ENCODE measurements at places on chromosomes 2 and 18. TPM values are rescaled to one million over a fixed set of nuclear protein-coding genes. Genes with fewer than 3 reads are reported as not detected.

The C18orf63 gene
- not detected for polyA plus RNA-seq

The SPC25 gene
- not detected for polyA plus RNA-seq

DNA sequence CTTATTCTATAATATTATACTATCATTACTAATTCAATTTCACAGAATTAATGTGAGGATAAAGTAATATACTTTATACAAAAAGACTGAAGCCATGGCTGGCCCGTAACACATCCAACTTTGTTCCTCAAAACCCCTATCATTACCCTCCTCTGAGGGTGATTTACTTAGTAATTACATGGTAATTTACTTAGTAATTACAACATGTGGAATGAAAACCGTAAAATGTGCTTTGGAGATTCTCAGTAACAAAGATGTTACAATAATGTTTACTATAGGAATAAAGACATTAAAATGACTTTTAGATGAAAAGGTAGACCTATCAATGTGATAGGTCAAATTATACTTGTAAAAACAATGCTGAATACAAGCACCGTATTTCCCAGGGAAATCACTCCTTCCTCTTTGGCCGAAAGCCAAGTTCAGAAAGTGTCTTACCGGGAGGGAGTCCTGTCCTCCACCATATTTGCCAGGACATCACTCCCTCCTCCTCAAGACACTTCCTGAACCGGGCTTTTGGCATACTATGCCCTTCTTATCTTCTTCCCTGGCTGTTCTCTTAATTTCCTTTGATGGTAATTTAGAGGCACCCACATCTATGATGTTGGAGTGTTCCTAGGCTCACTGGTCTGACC, 1047.8 kb downstream of the SOCS6 start:
- DNase-seq: no peak

DNA sequence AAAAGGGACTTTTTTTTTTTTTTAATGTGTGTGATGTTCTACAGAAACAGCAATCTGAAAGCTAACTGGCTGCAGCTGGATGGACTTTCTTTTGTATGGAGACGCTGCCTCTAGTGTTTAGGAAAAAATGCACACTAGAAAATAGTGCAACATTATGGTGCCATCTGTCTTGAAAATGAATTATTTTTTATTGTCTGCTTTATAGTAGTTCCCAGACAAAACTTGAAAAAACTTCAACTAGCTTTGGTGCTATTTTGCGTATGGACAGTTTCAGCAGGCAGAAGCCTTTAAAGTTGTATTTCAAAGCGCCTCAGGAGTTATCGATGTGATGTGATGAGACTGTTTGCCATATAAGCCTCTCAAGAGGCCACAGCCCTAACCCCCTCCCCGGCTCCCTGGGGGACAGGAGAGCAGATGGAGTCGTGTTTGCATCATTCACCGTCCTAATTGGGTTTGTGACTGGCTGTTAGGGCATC, 86.9 kb downstream of the LTBP1 start:
- no peak for DNase-seq

DNA sequence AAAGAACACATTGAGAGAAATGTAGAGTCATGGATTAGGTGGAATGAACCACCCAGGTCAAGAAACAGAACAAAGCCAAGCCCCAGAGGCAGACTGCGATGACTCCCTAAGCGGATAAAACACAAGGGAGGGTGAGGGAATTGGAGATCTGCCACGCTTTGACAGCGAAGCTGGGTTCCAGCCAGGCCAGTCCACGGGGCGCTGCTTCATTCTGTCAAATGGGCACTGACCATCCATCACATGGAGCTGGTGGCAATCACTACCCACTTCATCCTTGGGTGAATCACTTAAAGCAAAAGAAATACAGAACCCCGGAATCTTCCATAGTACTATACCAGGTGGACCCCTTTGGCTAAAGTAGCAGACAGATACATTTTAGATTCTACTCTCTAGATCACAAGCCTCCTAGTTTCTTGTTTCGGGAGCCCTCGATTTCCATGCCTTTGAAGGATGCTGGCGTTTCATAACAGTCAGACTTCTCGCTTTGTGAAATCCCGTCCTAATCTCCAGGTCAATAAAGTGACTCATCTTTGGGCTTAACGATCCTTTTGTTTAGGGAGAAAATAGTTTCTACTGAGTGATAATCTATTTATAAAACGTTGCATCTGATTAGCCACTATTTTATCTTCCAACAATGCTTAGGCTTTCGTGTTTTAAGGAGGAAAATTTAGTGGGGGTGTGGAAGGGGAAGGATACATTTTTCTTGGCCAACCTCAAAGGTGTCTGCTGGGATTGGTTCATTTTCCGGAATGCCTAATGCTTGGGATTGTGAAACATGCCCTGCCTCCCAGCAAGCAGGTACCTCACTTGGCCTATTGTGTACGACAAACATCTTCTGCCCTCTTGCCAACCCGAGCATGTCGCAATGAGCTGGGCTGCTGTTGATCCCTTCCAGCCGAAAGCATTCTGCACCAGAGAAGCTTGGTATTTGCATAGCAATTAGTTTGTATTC, 44.1 kb upstream of the HDAC4 start:
- DNase-seq: no peak

- no peak for DNase-seq
Observed at GRCh38 chr2:161557538-161557937, 66.7 kb upstream of the SLC4A10 start.

GRCh38 chr2:24123922-24124580, 782 bp downstream of the FAM228B start:
- no peak for DNase-seq

DNA sequence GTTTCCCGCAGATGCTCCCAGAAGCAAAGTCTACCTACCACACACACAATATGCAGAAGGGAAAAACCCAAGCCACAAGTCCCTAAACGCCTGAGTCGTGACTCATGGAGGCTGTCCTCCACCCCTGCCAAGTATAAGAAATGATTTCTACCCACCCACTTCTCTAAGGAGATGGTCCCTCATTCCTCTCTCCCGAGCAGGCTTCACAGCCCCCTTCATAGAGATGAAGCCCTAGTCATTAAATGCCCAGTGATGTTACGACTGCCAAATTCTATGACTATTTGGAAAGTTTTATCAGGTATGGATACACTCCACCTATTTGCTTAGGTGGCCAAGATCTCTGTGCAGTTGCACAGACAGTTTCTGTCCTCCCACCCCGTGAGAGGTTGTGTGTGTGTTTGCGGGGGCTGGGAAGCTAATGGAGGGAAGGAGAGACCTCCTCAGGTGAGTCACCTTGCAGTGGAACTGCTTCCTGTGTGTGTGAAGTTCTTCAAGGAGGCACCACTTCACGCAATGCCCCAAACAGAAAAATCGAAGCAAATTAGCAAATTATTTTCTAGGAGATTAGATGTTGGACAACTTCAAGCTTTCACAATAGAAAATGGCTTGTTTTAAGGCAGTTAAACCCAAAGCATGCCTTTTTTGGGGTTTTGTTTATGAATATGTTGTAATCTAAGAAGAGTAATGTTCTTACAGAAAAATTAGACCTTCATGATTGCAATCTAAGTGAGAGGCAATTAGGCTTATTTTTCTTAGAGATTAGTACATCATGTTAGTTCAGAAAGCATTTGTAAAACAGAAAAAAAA, 175.2 kb downstream of the TGIF1 start:
- no peak for DNase-seq

DNA sequence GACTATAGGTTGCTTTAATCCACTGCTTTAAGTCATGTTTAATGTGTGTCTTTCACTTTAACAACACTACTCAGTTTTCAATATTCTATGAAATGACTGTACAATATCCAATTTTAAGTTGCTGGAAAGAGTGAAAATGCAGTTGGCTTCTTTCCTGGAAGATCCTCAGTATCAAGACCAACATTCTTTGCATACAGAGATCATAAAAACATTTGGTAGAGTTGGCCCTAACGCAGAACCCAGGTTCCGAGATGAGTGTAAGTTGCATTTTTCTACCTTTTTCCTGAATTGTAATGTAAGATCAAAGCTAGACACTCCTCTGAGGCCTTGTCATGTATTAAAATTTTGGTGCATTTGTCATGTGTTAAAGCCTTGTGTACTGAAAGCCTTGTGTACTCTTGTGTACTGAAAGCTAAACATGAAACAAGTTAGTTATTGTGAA, 42.9 kb upstream of the TNFRSF11A start:
- DNase-seq: no peak

DNA sequence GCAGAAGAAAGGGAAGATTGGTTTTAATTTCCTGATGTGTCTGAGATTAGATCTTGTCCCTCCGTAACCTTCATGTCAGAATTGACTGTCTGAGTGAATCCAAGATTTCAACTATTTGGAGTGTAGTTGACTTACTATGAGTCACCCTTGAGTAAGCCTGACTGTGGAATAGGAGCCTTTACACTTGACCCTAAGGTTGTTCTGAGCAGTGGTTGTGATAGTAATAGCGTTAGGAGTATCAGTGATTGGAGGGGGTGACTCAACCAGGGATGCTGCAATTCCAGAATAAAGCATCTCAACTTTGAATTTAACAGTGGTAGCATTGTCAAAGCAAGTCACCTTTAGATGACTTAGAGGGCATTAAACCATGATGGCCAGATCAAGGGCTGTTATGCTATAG, 979.5 kb upstream of the FAM98A start:
- no peak for DNase-seq

DNA sequence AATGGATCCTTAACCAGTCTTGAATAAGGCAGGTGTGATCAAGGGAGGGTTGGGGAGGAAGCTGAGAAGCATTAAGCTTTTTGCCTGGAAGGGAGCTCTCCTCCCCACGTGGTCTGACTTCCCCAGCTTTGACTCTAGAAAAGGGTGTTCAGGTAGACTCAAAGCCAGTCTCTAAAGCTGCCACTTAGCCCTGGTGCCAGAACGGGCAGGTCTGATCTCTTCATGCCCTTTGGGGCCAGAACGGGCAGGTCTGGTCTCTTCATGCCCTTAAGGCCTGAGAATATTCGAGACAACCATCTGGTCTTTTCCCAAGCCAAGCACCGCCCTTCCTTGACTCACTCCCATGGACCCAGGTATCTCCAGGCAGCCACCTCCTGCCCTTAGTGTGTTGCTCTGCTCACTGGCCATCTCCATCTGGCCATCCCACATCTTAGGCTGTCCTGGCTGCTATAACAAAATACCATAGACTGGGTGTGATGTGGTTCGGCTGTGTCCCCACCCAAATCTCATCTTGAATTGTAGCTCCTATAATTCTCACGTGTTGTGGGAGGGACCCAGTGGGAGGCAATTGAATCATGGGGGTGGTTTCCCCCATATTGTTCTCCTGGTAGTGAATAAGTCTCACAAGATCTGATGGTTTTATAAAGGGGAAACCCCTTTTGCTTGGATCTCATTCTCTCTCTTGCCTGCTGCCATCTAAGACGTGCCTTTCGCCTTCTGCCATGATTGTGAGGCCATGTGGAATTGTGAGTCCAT, 59.4 kb downstream of the SNORC start:
- no peak for DNase-seq

Measured in heart right ventricle (tissue), 16 donors.